CMK (cell line): ENCODE measurements at places on chromosomes 11 and 22.

GRCh38 chr11:124174001-124174583, 9.1 kb upstream of the OR10D3 start:
- no peak for DNase-seq

GRCh38 chr11:69305885-69306540, 12.1 kb downstream of the MYEOV start:
- no peak for DNase-seq

DNA sequence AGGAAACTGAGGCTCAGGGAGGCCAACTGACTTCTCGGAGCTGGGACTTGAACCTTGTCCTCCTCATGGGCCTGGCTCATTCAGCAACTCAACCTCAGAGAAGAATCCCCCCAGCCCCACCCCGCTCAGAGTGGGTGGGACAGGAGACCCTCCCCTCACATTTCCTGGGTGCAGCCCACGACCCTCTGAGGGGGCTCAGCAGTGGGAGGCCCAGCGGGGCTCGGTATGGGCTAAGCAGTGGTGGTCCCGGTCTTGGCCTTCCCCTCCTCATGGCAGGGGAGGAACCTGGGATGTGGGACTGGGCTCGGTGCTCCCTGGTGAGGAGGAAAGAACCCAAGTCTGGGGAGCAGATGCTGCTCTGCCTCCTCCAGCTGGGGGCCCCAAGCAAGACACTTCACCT, 14.2 kb upstream of the CABP7 start:
- no peak for DNase-seq

GRCh38 chr11:64134963-64135362, 30.9 kb downstream of the MACROD1 start:
- no peak for DNase-seq

DNA sequence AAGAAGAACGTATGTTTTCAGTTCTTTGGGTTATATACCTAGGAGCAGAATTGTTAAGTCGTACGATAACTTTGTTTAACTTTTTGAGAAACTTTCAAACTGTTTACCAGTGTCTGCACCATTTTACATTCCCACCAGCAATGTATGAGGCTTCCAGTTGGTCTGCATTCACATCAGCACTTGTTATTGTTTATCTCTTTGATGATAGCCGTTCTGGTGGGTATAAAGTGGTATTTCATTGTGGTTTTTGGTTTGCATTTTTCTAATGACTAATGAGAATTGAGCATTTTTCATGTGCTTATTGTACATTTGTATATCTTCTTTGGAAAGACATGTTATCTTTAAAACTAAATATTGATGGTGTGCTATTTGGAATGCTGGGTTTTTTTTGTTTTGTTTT, 59.8 kb downstream of the KDM2A start:
- no peak for DNase-seq

DNA sequence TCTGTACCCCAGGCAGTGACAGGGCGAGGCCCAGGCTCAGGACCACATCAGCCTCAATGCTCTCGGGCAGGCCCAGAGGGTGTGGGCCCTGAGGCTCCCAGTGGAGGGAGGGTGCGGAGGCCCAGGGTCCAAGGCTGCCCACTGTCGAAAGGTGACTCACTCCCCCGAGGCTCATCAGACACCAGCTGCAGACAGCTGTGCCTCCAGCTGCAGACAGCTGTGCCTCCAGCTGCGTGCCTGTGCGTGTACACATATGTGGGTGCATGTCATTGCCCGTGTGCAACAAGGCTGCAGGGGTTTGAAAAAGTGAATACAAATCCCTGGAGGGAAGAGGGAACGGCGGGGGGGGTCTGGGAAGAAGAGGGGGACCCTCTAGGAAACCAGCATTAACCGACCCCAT, 134.3 kb downstream of the BRD1 start:
- no peak for DNase-seq

DNA sequence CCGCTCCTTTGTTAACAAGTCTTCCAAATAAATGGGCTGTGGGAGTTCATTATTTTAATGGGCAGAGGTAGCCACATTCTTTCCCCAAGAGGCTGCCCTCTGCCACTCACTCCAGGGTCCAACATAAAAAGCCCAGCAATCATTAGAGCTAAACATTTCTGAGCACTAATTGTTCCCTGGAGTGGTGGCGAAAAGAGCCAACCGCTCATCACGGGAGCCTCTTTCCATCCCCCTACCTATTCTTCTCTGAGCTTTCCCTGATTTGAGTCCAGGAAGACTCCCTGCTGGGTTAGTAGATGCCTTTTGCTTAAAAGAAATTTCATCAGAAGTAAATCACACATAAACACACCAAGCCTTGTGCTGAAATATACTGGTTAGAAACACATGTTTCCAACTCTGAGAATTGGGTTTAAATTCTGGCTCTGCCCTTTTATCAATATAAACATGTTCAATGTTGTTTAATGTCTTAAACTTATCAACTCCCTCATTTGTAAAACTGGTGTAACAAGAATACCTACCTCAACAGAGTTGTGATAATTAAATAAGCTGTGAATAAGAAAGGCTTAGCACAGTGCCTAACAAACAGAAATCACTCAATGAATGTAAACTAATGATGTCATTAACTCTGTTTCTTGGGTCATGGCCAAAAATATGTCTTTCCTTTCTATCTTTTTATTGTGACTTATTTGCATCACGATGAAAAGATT, at the start of gene OR5A2:
Gene OR5A2, minus strand, starts transcription at position 53 of the 707 bp plus-strand sequence. CDS start 3,460 bp downstream, outside the sequence.
- DNase-seq: no peak

- no peak for DNase-seq
Observed at GRCh38 chr22:28629420-28630176, 50.0 kb downstream of the TTC28 start.

DNA sequence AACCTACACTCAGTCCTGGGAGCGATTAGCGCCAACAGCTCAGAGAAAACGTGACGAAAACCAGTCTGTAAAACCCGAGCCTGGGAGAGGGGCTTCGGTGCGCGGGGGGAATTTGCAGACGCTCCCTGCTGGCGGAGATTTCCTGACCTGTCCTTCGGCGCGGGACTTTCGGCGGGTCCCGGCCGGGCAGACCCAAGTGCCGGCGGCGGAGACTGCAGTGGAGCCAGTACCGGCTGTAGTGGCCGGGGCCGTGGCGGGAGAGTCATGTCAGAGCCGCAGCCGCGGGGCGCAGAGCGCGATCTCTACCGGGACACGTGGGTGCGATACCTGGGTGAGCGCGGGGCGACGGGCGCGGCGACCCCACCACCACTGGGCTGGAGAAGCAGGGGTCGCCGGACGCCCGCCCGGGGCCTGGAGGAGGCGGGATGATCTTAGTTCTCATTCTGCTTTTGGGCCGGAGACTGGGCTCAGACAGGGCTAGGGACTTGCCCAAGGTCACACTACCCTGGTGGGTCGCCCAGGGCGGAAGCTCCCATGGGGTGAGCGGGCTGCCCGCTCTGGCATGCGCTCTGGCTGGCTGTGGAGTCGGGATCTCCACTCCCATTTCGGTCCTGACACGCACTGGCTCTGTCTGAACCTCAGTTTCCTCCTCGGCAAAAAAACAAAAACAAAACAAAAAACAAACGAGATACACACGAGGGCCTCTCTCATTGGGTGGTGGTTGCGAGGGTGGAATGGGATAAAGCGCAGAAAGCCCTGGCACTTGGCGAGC, at the start of gene MTFP1:
Gene MTFP1, plus strand, starts transcription at position 153 of the 772 bp plus-strand sequence. Its CDS starts 112 bp downstream, at position 265.
- DNase-seq: no peak

DNA sequence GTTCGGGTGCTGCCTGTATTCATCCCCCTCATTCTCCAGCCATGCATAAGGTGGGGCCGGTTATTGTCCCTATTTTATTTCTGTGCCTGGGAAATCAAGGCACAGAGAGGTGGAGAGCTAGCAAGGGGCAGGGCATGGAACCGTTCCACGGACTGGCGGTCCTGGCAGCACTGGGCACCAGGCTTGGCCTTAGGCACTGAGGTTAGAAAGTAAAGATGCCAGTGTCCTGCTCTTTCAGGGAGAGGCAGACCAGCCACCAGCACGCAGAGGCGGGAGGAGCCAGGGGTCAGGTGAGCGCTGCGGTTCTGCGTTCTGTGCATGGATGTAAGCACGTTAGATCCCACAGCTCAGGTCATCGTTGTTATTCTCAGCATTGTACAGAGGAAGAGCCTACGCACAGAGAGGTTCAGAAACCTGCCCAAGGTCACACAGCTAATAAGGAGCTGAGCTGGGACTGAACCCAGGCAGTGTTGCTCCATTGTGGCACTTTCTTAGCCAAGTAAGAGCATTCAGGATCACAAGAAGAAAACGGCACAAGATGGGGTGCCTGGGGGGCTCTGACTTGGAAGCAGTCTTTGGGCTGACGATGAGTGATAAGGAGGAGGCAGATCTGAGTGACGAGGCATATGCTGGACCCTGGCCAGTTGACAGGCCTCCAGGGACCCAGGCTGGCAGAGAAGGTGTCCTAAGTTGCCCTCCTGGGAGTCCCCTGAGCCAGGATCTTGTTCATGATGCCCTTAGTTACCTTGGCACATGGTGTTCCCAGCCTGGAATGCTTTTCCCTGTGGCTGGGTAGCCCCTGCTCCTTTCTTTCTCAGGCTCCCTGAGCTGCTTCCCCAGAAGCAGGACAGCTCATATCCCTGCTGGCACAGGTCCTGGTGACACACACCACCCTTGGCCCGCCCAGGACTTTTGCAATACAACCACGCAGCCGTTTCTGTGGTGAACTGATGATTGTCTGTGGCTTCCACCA, 41.1 kb downstream of the OSBPL5 start:
- no peak for DNase-seq

DNA sequence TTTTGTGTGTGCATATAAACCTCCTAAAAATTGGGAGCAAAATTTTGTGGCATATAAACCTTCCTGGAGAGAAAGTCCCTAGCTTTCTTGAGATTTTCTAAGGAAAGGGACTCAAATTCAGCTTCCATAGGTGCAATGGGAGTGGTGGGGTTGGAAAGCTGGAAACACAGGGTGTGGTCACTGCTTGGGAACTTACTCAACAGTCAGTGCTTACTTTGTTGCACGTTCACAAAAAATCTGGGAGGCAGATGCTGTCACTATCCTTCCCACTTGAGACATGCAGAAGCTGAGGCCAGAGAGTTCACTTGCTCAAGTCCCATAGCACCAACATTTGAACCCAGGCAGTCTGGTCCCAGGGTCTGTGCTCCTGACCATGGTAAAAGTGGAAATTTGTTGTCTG, 3.9 kb upstream of the CATSPERZ start:
- no peak for DNase-seq

- DNase-seq: no peak
Observed at GRCh38 chr22:46797355-46797754, 34.9 kb downstream of the TBC1D22A start.

- no peak for DNase-seq
Observed at GRCh38 chr11:2207773-2208621, 36.4 kb upstream of the TH start.

- DNase-seq: no peak
Observed at GRCh38 chr22:38950527-38951295, 6.7 kb upstream of the APOBEC3A start.

GRCh38 chr11:73201249-73201648, 16.8 kb upstream of the P2RY2 start:
- no peak for DNase-seq

DNA sequence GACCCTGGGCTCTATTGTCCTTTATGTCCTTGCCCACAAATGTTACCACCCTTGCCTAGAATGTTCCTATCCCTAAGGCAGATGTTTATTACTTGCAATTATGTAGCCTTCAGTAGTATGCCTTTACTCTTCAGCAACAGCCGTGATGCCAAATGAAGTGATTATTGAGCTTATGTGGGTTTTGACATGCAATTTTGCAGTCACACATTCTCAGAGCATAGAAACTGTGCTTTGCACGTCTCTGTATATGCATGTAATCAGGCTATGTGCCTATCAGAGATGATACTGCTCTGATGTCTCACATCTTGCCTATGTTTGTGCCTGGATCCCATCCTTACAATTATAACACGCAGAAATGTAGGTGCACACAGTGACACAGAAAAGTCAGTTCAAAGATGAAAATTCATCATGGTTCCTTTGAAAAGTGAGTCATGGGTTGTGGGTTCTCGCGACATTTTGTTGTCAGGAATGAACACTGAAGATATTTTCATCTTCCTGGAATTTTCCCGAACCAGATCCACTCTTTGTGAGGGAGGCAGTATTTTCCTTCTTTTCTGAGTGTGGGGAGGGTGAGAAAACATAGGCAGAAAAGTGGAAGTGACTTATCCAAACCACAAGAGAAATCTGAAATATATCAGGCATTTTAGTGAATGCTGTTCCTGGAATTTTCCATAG, 81.1 kb downstream of the BMAL1 start:
- no peak for DNase-seq

DNA sequence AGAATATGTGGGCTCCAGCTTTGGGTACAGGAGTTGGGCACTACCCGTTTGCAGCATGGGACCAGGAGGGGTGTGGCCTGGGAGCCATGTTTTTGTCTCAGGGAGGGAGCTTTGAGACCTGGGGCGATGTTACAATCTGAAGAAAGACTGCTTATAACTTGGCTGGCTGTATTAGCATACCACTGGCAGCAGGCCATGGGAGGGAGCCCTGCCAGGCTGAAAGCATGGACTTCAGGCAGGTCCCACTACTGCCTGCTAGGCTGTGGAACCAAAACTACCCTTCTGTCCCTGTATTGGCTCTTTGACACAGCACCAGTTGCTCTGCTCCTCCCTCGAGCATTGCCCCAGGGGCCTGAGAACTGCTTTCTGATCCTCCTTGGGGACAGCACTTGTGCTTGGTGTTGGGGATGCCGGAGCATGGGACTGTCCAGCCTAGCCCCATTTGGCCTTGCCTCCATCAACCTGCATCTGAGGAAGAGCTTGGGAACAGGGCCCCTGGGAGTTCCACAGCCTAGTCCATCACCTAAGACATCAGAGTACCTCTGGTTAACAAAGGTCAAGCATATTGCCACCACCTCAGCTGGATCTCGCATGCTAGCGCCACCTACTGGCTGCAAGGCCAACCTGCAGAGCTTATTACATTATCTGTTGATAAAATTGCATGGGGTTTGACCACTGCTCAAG, 217.4 kb downstream of the SBF2 start:
- DNase-seq: peak; percentile 38

GRCh38 chr11:45319077-45319476, 32.9 kb upstream of the SYT13 start:
- no peak for DNase-seq

DNA sequence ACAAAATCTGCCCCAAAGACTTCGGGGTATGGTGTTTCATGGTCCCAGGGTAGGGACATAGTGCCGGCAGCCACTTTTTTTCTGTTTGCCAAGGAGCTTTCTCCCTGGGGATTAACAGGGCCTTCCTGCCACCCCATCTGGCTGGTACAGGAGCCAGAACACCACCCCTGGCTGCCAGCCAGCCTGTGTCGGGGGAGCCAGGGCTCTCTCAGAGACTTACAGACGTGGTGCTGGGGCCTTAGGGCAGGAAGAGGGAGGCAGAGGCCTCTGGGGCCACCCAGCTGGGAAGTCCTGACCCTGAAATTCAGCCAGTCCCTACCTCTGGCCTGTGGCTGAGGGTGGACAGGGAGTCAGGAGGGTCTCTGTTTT, 52.4 kb upstream of the CDON start:
- no peak for DNase-seq
